Prostate gland (tissue), 2 donors: ENCODE measurements at places on chromosomes 11 and 22.

DNA sequence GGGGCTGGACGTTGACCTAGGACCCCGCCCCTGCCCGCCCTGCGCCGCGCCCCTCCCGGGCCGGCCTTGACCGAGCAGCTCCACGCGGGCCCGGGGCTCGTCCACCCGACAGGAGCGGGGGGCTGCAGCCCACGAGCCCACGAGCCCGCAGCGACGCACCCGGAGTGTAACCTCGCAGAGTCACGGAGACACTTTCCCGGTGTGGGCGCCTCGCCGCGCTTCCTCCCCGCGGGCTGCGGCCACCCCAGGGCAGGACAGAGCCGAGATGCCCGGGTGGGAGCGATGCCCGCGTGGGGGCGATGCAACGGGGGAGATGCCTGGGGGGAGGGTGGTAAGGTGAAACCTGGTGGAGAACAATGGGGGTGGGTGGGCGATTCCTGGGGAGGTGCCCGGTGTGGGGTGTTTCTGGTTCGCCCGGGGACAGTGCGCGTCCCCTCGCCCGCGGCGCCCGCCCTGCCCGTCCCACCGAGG, 4.9 kb upstream of the ZBED4 start:
- H3K27ac ChIP-seq, result no peak overlapping the region
- H3K4me1 ChIP-seq, result peaks cover 13% of the 10 kb centered on the region
- no peaks in the 10 kb centered on the region for H3K36me3 ChIP-seq
- no peak for DNase-seq

GRCh38 chr11:68315171-68315920, 3.0 kb downstream of the LRP5 start:
- peaks cover 6% of the 10 kb centered on the region for H3K4me1 ChIP-seq
- DNase-seq, result no peak
- no peaks in the 10 kb centered on the region for H3K27me3 ChIP-seq
- no peaks in the 10 kb centered on the region for H3K36me3 ChIP-seq
- peak overlapping the region; percentile 60 for H3K27ac ChIP-seq
- no peak overlapping the region for H3K4me3 ChIP-seq

DNA sequence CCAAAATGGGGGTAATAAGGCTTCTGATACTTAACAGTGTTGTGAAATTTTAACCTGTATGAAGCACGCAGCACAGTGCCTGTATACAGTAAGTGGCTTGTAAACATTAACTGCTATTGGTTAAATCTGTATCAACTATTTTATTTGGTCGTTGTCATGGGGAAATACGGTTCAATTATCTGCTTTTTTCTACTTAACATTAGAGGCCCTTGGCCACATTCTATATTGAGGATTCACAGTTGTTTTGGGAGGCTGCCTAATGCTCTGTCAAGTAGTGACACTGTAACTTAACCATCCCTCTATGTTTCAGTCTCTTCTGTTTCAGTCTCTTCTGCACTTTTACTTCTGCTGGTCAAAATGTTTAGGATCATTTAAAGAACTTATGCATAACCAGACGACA, 95.6 kb downstream of the LDLRAD3 start:
- H3K27me3 ChIP-seq, result no peaks in the 10 kb centered on the region
- no peak for DNase-seq
- H3K27ac ChIP-seq, result no peak overlapping the region

GRCh38 chr11:133893381-133893780, 48.1 kb upstream of the SPATA19 start:
- H3K4me1 ChIP-seq, result no peaks in the 10 kb centered on the region
- DNase-seq, result no peak
- no peaks in the 10 kb centered on the region for H3K36me3 ChIP-seq

- no peak for DNase-seq
- no peaks in the 10 kb centered on the region for H3K36me3 ChIP-seq
- H3K27me3 ChIP-seq, result no peaks in the 10 kb centered on the region
- H3K27ac ChIP-seq, result no peak overlapping the region
- H3K4me1 ChIP-seq, result no peaks in the 10 kb centered on the region
- H3K4me3 ChIP-seq, result no peak overlapping the region
Measured at GRCh38 chr22:23714596-23715578, 24.1 kb downstream of the RGL4 start.

DNA sequence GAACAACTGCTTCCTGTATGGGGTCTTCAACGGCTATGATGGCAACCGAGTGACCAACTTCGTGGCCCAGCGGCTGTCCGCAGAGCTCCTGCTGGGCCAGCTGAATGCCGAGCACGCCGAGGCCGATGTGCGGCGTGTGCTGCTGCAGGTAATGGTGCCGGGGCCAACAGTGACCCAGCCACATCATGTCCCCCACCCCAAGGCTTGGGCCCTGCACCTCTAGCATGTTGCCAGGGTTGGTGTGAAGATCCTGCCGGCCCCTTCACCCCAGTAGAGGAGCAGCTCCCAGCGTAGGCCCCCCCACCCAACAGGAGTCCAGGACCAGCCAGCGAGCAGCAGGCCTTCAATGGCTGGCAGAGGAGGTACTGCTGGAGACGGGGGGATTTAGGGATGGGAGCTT, 15.9 kb downstream of the TAB1 start:
- peaks cover 32% of the 10 kb centered on the region for H3K36me3 ChIP-seq
- H3K4me3 ChIP-seq, result no peak overlapping the region
- no peak overlapping the region for H3K27ac ChIP-seq
- no peaks in the 10 kb centered on the region for H3K27me3 ChIP-seq
- no peak for DNase-seq
- no peaks in the 10 kb centered on the region for H3K4me1 ChIP-seq

DNA sequence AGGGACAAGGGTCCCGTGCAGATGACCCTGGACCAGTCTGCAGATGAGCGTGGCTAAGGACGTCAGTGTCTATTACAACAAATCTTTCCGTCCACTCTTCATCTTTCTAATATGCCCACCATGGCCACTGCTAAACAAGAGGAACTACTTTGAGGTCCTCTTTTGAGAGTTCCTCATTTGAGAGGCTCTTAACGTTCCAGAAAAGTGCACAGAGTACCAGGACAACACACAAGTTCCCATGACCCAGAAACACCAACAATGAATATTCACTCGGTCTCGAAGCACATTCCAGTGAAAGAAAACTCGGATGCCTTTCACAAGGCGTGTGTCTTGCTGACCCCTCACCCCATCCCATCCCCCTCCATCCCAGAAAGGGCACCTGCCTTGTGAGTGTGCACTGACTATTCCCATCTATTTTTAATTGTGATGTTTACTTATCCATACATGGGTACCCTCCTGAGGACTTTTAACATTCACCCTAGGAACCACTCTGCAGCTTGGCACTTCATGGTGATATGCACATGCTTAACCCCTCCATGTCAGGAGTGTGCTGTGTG, 157.0 kb downstream of the SHANK2 start:
- H3K4me1 ChIP-seq, result no peaks in the 10 kb centered on the region
- H3K27me3 ChIP-seq, result no peaks in the 10 kb centered on the region
- no peaks in the 10 kb centered on the region for H3K36me3 ChIP-seq
- DNase-seq, result no peak
- no peak overlapping the region for H3K27ac ChIP-seq
- H3K4me3 ChIP-seq, result no peak overlapping the region

DNA sequence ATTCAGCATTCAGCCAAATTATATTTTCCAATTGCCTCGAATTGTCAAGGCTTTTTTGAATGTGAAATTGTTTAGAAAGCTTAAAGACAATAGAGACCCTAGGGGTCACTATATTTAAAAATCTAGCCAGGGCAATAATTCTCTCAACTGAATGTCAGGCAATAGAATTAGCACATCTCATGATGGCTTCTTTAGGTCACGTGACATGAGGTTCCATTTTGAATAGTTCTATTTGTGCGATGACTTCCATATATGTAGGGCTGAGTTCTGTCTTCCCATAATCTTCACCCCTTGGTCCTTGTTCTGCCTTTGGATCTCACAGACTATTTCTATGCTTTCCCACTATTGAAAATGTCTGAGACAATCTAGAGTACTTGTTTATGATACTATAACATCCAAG, 527.7 kb upstream of the KIRREL3 start:
- no peaks in the 10 kb centered on the region for H3K4me1 ChIP-seq
- no peak overlapping the region for H3K27ac ChIP-seq
- no peaks in the 10 kb centered on the region for H3K36me3 ChIP-seq
- DNase-seq, result no peak
- H3K4me3 ChIP-seq, result no peak overlapping the region
